BE2C (cell line): ENCODE measurements at places on chromosomes 1 and 21.

DNA sequence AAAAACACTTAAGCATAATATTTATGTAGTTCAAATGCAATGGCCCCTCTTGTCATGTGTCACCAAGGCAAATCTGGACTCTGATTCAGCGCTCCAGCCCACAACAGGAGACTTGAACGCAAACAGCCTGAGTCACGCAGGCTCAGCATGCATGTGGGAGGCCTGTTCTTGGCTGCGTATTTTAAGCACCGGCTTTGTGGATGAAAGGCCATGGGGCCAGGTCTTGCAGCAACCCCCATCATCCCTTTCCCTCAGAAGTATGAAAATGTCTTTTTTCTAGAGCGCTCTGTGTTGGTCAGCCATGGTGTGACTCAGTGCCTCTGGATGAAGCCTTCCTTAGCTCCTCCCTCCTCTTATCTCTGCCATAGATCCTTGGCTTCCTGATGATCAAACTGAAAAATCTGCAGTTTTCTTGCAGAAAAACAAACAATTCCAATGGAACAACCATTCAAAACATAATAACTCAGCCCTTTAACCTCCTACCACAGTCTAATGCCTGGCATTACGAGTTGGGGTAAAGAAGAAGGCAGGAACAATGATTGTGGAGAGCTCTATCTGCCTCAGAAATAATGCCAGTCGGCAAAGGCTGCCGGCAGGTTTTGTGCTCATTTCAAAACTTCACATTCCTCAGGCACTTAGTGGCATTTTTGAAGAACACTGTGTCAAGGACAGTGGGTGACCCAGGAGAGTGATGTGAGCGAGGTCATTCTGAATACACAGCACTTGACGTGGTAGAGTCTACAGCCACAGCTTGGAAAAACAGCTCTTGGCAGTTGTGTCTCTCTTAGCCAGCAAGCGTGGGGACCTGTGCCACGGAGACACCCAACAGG lies 167.5 kb downstream of the CLIC6 start:
- no peak for DNase-seq

DNA sequence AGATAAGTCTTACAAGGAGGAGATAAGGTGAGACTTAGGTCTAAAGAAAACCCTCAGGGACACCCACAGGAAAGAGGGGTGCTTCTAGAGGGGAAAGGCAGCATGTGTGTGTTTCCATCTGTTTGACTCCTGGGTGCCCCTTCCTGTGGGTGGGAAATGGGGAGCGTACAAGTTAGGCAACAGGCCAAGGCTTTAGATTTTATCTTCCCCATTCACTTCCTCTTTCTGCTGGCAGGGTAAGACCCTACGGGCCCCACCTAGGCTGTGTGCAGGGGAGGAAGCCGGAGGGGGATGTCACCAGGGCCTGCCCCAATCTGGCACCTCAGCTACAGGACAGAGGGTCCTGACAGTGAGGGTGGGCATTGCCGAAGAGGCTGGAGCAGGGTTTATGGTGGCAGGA lies 2.5 kb upstream of the OLIG1 start:
- no peak for DNase-seq

DNA sequence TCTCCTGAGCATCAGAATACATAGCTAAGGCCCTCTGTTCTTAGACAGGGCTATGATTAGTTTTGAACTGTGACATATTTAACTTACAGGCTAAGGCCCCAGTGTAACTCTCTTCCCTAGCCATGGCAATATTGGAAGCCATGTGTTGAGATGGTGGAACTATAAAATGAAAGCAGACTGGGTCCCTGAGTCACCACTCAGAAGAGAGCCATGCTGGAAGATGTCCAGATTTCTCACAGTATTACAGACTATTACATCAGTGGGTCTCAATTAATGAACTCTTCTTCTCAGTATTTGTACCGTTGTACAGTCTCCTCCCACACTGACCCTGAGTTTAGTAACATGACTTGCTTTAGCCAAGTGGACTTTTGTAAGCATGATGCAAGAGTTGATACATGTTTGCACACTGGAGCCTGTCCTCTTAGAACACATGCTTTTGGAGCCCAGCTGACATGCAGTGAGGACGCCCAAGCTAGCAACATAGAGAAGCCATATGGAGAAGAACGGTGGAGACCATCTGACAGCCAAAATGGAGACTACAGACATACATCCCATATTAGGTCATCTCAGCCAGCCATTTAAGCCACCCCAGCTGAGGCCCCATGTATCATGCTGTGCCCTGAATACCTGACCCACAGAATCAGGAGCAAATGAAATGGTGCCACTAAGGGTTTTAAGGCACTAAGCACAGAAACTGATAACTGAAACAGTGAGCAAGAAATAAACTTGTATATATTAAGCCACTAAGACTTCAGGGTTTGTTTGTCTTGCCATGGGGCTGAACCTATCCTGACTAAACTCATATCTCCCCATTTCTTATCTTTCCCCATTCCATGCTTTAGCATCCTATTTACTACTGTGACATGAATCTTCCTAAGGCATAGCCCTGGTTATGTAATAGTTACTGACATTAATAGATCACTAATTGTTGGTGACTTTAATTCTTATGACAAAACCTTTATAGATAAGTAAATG lies 24.4 kb downstream of the TBX15 start:
- DNase-seq = no peak

GRCh38 chr1:103109311-103109920 lies 1.1 kb upstream of the COL11A1 start:
- no peak for DNase-seq

DNA sequence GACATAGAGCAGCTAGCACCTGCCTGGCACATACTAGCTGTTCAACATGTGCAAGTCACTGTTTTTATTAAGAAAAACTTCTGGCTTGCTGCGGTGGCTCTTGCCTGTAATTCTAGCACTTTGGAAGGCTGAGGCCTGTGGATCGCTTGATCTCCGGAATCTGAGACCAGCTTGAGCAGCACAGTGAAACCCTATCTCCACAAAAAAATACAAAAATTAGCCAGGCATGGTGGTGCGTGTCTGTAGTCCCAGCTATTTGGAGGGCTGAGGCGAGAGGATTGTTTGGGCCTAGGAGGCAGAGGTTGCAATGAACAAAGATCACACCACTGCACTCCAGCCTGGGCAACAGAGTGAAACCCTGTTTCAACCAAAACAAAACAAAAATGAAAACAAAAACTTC lies 27.7 kb upstream of the C8B start:
- DNase-seq = no peak

- DNase-seq = no peak
These were observed 9.1 kb downstream of the RHBDL2 start for GRCh38 chr1:38932571-38932970.

DNA sequence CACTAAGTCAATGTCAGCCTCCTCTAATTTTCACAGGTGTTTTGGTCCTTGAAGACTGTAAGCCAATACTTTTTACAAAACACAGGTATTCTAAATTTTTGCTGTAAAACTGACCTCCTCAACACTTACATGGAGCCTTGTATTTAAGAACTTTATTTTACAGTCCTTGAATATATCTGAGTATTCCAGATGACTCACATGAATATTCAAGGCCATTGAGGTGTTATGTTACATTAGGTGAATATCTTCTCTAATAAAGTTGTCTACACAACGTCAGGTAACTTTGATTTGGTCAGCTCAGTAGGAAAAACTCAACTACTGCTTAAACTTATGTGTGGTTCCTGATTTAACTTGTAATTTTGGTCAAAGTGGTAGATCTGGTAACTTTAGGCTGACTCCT lies 254.2 kb downstream of the OLFM3 start:
- no peak for DNase-seq

DNA sequence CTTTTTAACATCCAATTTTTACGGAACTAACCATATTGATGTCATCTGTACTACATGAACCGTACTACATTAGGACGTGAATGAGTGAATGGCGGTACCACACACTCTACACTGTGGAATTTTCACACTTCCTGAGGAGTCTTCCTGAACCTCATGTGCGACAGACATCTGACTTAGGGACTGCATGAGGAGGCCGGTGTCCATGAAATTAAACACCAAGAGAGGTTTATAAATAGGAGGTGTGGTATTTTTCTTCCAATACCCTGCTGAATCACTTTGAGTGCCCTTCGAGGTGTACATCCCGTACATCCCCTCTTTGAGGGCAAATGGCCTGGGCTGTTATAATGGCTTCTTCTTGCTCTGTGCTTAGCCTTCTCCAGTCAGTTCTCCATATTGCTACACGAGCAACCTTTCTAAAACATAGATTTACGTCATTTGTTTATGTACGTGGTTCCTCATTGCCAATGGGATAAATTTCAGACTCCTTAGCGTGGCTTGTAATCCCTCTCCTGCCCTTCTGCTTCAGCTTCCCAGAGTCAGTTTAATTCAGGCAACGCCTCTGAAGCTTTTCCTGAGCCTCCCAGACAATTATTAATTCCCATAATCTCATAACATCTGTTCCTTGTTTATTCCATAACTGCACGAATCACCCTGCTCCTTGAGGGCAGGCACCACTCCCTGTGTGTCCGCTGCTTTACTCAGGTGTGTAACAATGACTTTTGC lies 9.4 kb downstream of the ST3GAL3 start:
- no peak for DNase-seq

- DNase-seq = peak; percentile 70
These were observed 35.7 kb downstream of the PALMD start for GRCh38 chr1:99681583-99681982.

GRCh38 chr1:199550199-199551065 lies 477.1 kb upstream of the NR5A2 start:
- no peak for DNase-seq

DNA sequence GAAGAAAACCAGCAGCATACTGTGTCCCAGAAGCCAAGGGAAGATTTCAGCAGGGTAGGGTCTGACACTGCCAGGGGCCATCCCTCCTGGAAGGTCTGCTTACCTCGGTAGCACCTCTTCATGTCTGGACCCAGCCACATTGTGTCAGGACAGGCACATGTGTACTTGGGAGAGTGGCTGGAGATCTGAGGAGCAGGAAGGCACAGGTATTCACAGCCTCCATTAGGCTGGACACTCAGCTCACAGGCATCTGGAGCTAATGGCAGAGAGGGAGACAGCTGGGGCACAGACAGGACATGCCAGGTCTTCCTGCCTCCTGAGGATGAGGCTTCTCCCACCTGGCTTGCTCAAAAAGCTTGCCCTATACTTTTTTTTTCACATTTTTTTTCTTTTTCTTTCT lies 19.9 kb upstream of the MAGOH start:
- DNase-seq = no peak

DNA sequence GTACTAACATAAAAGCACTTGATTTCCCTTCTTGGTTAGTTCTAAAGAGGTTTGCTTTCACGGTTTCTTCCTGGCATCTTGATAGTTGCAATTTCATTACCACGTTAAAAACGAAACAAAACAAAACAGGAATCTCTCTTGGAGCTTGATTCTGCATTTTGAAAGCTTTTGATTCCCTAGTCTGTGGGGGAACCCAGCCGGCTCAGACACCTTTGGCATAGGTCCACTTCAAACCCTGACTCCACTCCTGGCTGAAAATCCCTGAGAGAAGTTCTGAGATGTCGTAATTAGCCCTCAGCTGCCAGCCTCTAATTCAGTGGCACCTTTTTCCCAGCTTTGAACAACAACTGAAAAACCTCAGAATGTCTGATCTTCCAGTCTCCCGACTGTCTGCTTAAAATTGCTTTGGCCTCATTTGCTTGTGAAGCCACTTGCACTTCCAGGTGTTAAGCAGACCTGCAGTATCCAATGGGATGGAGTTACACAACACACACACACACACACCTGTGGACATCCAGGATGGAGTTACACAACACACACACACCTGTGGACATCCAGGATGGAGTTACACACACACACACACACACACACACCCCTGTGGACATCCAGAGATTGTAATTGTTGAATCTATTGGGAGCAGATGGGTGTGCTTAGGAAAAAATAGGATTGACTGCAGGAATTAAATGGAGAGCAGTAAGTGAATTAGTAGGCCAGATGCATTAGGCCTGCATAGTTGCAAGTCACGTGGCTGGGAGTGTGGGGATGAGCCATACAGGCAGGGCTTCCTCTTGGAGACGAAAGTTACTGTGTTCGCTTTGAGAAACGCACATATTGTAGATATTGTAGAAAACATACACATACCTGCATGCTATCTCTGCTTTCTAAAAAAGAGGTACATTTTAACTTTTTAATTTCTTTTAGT lies 285.6 kb upstream of the FMN2 start:
- DNase-seq = peak; percentile 79

GRCh38 chr1:193275773-193276172 lies 89.4 kb upstream of the B3GALT2 start:
- DNase-seq = peak; percentile 15

DNA sequence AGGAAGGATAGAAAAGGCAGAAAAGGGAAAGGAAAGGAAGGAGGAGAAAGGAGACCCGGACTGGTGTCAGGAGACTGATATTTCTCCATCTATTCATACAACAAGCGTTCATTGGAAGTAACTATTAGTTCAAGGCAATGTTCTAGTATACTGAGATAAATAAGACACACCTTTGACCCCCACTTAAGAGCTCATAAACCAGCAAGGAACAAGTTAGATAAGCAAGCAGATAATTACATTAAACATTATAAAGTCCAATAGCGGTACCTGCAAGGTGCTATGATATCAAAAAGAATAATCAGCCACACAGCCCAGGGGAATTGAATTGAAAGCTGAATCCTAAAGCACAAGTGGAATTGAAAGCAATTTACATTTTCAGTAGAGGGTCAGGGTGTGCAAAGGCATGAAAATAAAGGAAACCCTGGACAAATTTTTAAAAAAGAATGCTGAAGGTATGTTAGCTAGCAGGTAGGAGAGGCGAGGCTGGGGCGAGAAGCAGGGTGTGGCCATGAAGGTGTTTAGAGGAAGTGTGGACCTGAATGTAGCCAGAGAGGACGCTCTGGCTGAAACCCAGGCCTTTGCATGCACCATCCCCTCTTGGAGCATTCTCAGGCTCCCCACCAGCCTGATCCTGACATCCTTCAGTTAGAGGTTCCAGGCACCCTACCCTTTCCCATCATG lies 200.0 kb downstream of the SETD4 start:
- no peak for DNase-seq
